ENCODE measurements at places on chromosomes 4 and X.

DNA sequence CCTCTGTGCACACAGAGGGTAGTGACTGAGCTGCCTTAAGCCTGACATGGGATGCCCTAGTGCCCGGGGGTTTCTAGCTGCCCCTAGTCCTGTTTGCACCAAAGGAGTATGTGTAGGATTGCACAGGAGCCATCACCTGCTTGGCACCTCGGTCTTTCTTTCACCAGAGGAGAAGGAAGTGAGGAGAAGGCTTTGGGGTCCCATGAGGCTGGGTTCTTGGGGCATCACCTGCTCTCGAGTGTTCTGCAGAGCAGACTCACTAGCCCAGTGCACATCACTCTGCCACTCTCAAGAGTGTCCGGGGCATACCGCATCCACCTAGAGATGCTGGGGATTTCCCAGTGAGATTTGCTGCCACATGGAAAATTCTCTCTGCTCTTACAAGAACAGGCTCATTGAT, 40.5 kb upstream of the GPR78 start:
- DNase-seq: no peak

- no peak for DNase-seq
These were observed 481.8 kb downstream of the FGF13 start for GRCh38 chrX:138229718-138230117.

- DNase-seq: no peak
These were observed 2.3 kb downstream of the PF4V1 start for GRCh38 chr4:73855406-73855805.

DNA sequence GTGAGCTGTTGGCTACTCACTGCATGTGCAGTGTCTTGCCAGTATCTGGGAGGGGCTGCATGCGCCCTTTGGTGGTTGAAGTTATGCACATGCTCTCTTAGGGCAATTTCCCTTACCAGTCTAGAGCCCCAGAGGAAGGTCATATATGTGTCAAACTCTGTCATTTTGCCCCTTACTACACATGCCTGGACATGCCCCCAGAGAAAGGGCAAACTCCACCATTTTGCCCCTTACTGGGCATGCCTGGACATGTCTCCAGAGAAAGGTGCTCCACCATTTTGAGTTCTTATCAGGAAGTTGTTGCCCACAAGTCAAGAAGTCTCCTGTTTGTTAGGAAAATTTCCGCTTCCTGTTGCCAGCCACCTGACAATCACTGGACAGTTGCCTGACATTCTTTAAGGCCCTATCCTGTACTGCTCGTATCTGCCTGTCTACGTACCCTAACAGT, 56.4 kb upstream of the PLAC8 start:
- DNase-seq: no peak

- DNase-seq: no peak
These were observed 115.7 kb upstream of the MXRA5 start for GRCh38 chrX:3462166-3462508.

DNA sequence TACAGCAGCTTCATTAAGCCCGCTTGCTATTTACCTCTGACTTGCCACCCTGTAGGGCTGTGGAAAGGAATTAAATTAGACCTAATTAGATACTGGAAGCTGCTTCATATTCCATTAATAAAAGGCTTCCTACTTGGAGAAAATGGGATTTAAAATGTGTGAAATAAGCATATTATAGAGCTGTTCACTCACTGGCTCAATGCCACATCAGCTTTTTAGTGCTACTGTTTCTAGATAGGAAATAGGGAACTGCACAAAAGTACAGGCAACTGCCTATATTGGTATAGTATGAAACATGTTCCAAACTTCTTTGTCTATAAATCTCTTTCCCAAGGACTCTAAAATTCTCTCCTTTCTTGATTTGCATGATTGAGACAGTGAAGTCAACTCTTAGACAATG, 407.9 kb upstream of the AADAT start:
- DNase-seq: no peak

GRCh38 chr4:13706716-13707115, 79.2 kb upstream of the BOD1L1 start:
- DNase-seq: no peak

DNA sequence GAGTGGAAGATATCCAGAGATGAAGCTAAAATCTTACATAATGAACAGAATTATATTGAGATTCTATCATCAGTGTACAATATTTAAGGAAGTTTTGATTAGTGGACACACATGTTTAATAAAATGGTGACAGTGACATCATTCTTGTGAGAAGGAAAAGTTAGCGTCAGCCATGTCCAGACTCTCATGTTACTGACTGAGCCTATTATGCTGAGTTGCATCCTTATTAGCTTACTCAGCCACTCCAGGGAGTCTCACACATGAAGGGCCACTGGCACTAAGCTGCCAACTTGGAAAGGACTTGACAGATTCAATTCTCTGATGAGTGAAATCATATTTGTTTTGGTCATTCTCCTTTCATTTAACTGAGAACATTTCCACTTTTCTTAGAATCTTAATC, 170.6 kb downstream of the BANK1 start:
- no peak for DNase-seq

GRCh38 chr4:71074452-71075299, 81.2 kb downstream of the DCK start:
- no peak for DNase-seq

Measured in NCI-H1048 (cell line).